ENCODE measurements at places on chromosomes 5 and 9.

DNA sequence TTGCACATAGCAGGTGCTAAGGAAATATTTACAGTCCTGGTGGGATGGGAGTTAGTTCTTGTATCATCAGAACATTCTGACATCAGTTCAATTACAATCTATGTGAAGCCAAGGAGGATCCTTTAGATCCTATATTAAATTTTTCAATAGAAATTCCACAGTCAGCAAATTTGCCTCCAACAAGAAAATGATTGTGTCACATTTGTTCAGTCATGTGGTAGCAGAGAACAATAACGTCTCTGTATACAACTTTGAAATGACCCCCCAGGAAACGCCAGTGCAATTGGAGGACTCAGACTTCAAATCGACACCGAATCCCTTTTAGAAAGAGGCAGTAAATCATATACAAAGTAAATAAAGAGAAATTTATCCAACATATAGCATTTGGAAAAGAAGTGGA lies 392.1 kb downstream of the DTWD2 start:
- no peak for DNase-seq

- no peak for DNase-seq
Measured at GRCh38 chr9:129206905-129207304, 28.8 kb upstream of the IER5L start.

DNA sequence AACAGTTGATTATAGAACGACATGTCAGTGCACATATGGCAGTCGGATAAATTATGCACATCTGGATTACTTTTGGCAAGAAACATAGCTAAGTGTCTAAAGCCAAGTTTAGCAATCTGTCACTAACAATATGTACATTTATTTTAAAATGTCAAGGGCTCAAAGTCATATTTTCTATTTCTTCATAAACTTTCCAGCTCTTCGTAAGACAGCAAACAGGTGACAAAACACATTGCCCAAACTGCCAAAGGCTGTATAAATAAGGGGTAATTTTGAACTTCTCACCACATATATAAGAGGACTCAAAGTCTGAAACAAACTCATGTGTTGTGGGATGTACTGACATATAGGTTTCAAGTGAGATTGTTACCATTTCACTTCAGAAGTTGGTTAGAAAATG lies 237.2 kb downstream of the ARL15 start:
- DNase-seq: no peak

GRCh38 chr5:474840-475661 lies 32.1 kb downstream of the EXOC3 start:
- DNase-seq: no peak

DNA sequence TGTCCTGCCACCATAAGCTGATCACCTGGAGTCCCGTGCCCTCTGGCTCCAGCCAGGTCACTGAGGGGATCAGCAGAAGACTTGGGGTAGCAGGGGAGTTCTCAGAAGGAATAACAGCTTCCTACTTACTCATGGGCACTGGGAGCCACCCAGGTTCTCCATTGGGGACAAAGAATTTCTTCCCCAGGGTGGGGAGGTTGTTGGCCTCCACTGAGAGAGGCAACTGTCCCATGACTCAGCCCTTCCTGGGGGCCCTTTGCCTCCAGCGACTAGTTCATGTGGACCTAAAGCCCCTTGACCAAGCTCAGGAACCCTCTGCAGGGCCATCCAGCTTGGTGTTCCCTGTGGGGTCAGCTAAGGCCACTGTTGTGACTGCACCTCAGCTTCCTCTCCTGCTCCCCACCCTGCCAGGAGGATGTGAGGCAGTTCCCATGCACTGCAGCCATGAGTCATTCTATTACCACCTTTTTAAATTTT lies 175.0 kb downstream of the AUH start:
- DNase-seq: peak; percentile 47

GRCh38 chr5:55051357-55051756 lies 27.3 kb downstream of the GZMK start:
- no peak for DNase-seq

All from frontal cortex (tissue), 4 donors.